ENCODE measurements at places on chromosomes 12 and 14.

GRCh38 chr12:51863933-51864832, 15.7 kb upstream of the FIGNL2 start:
- DNase-seq: no peak

GRCh38 chr12:97308576-97309198, 153.9 kb upstream of the RMST start:
- DNase-seq: peak; percentile 61

- no peak for DNase-seq
These were observed 25.3 kb downstream of the C12orf75 start for GRCh38 chr12:105355752-105356151.

GRCh38 chr12:26123482-26123980, 1.3 kb downstream of the BHLHE41 start:
- DNase-seq: no peak

DNA sequence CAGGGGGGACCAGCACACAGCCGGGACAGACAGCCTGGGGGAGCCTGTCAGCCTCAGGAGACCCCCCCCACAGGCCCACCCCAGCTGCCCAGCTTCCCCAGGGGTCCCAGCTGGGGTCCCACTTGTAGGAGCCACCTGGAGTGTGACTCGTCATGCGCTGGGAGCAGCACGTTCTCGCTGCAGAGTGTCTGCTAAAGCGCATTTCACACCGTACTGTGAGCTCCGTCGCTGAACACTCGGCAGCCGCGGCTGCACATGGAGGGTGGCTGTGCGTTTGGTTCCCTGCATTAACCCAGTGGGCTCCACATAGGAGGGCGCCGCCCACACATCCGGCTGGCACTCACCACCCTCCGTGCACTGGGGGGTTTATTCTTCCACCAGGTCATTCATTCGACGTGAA, 56.7 kb downstream of the FBRSL1 start:
- no peak for DNase-seq

- no peak for DNase-seq
These were observed 80.2 kb downstream of the RMST start for GRCh38 chr12:97542666-97543280.

GRCh38 chr12:10652192-10652591, 21.7 kb downstream of the STYK1 start:
- DNase-seq: no peak

DNA sequence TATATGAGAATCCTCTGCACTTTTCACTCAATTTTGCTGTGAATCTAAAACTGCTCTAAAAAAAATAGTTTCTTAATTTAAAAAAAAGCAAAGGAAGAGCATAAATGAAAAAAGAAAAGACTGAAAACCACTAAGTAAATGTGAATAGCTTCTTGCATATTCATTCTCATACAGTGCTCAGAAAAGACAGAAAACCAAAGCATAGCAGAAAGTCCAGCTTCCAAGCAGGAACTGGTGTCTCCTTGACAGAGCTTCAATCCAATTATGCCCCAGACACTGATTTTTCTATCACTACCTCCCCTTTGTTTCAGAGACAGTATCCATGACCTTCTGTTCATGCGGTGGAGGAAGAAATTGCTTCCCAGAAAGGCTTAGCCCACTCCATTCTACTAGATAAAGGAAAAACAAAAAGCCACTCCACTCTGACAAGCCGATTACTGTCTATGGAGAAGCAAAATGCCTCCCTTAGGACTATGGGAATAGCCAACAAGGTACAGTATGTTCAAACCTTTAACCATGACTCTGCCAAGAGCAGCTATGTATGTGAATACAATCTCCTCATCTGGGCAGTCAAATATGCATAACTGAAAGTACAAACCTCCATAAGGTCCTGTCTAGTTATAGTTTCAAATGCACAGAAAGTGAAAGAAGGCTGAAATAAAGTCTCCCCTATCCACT, 40.6 kb downstream of the ATF7 start:
- DNase-seq: no peak

- no peak for DNase-seq
These were observed 170.2 kb upstream of the HMGA2 start for GRCh38 chr12:65653946-65654629.

DNA sequence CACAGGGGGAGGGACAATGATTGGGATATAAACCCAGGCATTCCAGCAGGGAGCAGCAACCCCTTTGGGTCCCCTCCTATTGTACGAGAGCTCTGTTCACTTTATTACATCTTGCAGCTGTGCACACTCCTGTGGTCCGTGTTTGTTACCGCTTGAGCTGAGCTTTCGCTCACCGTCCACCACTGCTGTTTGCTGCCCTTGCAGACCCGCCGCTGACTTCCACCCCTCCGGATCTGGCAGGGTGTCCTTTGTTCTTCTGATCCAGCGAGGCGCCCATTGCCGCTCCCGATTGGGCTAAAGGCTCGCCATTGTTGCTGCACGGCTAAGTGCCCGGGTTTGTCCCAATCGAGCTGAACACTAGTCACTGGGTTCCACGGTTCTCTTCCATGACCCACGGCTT, 64.1 kb downstream of the E2F7 start:
- no peak for DNase-seq

GRCh38 chr12:31245822-31246469, 80.0 kb downstream of the SINHCAF start:
- peak; percentile 38 for DNase-seq

GRCh38 chr12:49702676-49703215, 4.5 kb downstream of the FMNL3 start:
- DNase-seq: no peak

DNA sequence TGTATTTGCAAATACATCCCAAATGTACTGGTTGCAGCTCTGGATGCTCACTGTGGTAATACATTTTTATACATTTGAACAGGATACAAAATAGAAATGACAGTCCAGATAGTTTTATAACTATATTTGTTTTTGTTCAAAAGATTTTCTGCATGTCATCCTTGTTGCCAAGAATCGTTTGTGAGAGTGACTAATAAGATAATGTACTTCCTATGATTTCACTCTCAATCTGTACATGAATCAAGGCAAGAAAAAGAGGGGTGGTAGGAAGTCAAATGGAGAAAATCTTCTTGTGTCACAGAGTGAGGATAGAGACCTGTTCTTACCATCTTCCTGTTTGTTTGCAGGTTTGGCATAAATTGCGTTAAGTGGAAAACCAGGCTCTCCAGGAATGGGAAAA, 13.9 kb downstream of the ARPC3 start:
- DNase-seq: no peak

- no peak for DNase-seq
These were observed 182.5 kb downstream of the MSRB3 start for GRCh38 chr12:65461017-65461416.

GRCh38 chr12:56537546-56537945, 15.9 kb downstream of the RBMS2 start:
- DNase-seq: no peak

DNA sequence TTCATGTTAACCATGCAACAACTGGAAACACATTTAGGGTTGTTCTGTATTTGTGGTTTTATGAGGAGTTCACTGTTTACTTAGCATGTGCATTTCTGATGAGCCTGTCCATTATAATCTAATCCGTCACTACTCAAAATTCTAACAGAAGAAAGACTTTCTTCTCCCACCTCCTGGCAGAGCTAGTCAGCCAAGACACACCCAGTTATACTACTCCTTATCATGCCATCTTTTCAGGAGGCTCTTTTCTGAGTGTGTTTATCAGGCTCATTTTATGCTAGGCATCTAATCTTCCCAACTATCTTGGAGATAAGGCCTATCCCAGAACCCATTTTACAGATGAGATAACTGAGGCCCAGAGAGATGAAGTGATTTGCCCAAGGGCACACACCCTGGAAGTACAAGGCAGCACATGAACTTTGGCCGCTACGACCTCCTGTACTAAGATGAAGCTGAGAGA, 10.4 kb upstream of the MED13L start:
- no peak for DNase-seq

GRCh38 chr14:74459289-74459946, 33.4 kb upstream of the SYNDIG1L start:
- peak; percentile 25 for DNase-seq

- DNase-seq: peak; percentile 64
These were observed 36.6 kb downstream of the MAX start for GRCh38 chr14:65065719-65066118.

DNA sequence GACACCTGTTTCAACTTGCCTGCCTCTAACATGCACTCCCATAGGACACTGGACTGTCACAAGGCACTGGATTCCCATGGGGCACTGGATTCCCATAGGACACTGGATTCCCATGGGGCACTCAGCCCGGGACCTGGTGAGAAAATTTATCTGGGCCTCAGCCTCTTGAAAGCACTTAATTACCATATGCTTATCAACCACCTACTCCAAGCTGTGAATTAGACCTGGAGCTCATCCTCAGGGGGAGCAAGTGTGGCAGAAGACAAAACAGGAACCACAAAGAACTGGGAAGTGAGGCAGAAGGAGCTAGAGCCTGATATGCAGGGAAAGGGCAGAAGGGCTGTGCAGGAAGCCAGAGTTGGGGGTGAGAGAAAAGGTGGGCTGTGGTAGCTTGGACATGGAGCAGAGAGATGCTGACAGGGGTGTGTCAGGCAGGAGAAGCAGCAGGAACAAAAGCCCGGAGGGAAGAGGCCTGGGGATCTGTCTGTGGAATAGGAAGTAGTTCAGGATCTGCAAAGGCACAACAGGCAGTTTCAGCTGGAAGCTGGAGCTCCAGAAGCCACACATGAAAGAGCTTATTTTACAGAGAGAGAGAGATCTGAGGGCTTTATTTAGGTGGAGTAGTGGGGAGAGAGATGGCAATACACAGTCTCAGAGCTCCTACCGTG, 3.1 kb downstream of the KRT82 start:
- no peak for DNase-seq

GRCh38 chr14:89504091-89504490, 87.1 kb upstream of the FOXN3 start:
- DNase-seq: no peak

- DNase-seq: no peak
These were observed 20.6 kb downstream of the MAPK1IP1L start for GRCh38 chr14:55071870-55072640.

GRCh38 chr14:90757452-90757851, 58.8 kb downstream of the TTC7B start:
- no peak for DNase-seq

GRCh38 chr14:91918186-91918883, 29.2 kb downstream of the FBLN5 start:
- DNase-seq: no peak

GRCh38 chr14:59221568-59221967, 33.1 kb downstream of the DAAM1 start:
- DNase-seq: no peak

GRCh38 chr12:87305481-87305880, 723.7 kb downstream of the C12orf50 start:
- DNase-seq: no peak

DNA sequence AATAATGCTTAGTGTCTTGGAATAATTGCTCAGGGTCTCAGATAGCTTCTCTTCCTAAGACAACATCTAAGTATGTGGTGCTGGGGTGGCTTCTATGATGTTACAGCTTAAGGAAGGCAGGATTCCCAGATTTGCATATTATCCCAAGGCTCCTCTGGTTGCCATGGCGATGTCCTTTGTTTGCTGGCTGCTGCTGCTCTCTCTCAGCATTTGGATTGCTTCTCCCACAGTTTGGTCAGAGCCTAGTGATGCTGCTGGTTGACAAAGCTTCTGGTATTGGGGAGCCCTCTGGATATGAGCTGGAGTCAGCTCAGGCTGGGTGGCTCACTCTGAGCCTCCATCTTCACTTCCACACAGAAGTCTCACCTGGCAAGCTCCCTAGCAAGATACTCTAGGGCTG, 56.4 kb upstream of the FBXO33 start:
- DNase-seq: no peak

- no peak for DNase-seq
These were observed 27.6 kb downstream of the NCKAP5L start for GRCh38 chr12:49800421-49801140.

GRCh38 chr12:4191642-4192041, 81.9 kb upstream of the CCND2 start:
- no peak for DNase-seq

DNA sequence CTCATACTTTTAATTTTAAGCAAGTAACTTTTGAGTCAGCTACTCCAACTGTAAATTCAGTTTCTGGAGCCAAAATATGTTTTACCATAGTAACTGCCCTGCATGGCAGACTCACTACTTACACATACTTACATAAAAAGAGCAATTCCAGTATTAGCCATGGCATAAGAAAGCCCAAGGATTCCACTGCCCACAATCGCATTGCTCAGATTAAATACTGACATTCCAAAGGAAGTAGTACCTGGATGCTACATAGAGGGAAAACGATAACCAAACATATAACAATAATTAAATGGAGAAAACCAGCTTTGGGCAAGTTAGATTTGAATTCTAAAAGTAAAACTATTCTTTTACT, 2.2 kb downstream of the SLC38A2 start:
- no peak for DNase-seq

DNA sequence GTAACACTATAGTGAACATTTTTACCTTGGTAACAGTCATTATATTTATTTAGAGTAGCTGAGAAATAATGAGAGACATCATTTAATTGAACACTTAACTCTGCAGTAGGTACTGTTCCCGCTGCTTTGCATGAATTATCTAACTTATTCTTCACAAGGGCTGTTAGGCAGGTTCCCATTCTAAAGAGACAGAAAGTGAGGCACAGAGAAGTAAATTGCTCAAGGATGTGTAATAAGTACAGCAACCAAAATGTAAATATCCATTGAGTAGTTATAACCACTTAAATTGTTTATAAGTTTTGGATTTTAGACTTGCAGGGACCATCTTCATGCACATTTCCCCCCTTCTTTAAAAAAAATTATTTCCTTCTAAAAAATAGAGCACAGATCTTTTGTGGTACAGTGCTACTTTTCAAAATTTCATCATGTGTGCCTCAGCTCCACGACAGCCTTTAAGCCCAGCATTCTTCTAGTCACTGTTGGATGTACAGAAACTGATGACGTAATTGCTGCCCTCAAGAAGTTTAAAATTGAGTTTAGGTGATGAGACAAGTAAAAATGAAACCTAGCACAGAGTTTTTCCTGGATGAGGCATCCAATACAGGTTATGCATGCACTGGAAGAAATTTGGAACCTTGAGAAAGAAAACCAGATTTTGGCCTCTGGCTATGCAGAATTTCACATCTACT, 6.0 kb upstream of the MANSC4 start:
- DNase-seq: no peak

DNA sequence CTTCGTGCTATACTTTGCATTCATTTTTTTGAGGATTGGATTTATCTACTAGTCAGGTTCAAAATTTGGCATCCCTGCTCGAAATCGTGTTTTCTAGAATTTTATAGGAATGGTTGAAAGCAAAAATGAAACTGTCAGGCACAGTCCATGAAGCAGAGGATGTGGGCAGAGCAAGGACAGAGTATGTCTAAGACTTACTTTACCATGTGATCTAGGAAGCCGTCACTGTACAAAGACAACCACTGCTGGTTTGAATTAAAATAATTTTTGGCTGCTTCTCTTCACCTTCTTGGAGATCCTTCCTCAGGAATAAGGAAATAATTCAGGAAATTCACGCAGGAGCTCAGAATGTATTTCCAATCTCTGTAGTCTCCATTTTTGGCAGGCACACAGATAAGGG, 31.6 kb upstream of the SGPP1 start:
- no peak for DNase-seq
